ENCODE measurements at places on chromosomes 12 and 14.

GRCh38 chr12:24436667-24437066, 487.2 kb upstream of the SOX5 start:
- DNase-seq = no peak

- DNase-seq = no peak
These were observed 47.1 kb upstream of the PSMA6 start for GRCh38 chr14:35245051-35245450.

- no peak for DNase-seq
These were observed 51.8 kb downstream of the PELI2 start for GRCh38 chr14:56170028-56170427.

- DNase-seq = no peak
These were observed 100.2 kb downstream of the B4GALNT3 start for GRCh38 chr12:559906-560455.

DNA sequence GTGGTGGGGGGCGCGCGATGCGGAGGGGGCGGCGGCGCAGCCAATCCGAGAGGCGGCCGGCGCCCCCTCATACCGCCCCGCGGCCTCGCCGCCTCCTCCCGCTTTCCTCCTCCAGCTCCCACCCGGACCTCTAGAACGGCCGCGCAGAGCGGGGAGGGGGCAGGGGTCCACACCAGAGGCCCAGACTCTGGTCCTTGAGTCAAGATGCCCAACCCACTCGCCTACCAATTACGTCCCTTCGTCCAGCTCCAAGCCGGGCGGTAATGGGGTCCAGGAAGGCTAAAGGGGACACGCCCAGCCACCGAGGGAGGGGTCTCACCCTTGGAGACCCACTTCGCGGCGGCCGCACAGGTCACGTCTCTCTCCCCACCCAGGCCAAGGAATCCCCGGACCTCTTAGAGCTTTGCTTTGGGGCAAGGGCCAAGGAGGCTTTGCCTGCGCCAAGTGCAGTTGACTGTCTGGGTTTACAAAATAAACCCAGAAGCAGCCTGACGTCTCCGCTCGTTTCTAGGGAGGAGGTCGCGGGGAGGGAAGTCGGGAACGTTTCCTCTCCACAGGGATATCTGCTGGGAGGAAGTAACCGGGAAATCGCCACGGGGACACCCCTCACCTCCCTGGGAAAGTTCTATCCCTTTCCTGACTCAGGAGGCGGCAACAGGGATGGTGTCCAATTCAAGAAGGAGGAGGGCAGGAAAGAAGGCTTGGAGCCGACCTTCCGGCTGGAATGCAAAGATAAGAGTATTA, 394 bp upstream of the AMIGO2 start:
- DNase-seq = no peak

- DNase-seq = no peak
These were observed 142.9 kb downstream of the ASCL1 start for GRCh38 chr12:103100257-103100831.
